ENCODE measurements at places on chromosomes 7 and 10.
A peak's percentile ranks its signal among the peaks of the same experiment; 100 is the strongest.

- DNase-seq, result no peak
Observed at GRCh38 chr10:110174816-110175215, 32.6 kb upstream of the MXI1 start.

GRCh38 chr7:50627824-50628361 is 62.7 kb upstream of the DDC start:
- no peak for DNase-seq

- DNase-seq, result peak; percentile 62
Observed at GRCh38 chr10:89086801-89087521, 96.4 kb downstream of the FAS start.

- peak; percentile 59 for DNase-seq
Observed at GRCh38 chr10:458421-458851, 231.0 kb downstream of the DIP2C start.

DNA sequence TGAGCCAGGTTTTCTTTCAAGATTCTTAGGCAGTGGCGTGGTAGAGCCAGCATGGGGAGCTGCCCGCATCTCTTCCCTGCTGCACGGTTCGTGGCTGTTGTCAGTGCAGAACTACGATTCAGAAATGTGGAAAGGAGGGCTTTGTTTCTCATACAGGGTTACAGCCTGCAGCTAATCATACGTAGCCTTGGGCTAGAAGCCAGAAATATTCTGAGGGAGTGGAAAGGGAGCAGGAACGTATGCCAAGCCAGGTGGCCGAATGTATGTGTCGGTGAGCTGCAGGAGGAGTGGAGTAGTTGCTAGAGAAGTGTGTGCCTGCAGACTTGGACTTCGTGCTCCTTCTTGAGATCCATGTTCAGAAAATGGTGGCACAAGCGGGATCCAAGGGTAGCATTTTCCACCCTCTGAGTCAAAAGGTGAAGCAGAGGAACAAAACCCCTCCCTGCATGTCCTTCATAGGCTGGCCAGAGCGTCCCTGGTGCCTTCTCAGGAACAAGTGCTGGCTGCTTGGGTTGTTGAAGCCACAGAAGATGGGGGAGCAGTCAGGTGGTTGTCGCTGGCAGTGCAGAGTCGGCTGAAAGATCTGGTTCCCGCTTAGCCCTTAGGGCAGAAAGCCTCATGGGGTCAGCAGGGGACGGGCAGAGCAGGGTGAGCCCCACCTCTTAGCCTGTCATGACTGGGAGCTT is 40.9 kb downstream of the LANCL2 start:
- DNase-seq, result no peak

GRCh38 chr10:48658243-48658974 is 26.3 kb upstream of the WDFY4 start:
- peak; percentile 92 for DNase-seq

- no peak for DNase-seq
Observed at GRCh38 chr10:120473593-120473992, 16.6 kb downstream of the PLPP4 start.

Measured in spleen (tissue), 13 donors.